Substantia nigra (tissue), 51 donors: ENCODE measurements at places on chromosomes 1 and 21.
A peak's percentile ranks its signal among the peaks of the same experiment; 100 is the strongest.

DNA sequence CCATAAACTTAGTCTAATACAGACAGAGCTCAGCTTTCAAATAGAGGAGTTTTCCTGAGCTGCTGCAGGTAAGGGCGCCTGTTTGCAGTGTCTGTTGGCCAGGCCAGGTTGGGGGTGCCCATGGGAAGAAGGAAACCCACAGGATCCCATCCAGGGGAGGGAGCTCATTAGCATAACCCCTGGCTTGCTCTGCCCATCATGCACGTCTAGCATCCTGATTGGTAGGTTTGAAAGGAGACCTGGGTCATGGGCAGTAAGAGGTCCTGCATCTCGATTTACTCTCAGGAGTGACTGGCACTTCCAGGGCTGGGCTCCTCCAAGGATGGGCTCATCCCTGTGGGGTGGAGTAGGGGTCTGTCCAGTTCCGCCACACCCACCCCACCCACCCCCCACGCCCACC is 103.7 kb upstream of the CLDN14 start:
- no peak for DNase-seq

DNA sequence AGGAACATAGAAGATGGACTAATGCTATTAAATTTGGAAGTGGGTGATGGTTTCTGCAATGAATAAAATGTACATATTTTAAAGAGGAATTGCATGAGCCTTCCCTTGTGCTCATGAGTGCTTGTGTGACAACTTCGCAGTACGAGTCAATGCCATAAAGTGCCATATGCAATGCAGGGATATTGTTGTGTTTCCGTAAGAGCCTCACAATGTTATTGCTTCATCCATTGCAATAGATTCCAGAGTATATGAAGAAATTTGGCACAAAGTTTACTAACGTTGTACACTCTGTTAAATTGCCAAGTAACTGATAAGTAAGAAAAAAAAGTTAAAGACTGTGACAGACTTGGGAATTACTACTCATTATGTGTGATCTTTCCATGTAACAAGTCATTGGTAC is 22.3 kb downstream of the BTG3 start:
- DNase-seq: no peak

DNA sequence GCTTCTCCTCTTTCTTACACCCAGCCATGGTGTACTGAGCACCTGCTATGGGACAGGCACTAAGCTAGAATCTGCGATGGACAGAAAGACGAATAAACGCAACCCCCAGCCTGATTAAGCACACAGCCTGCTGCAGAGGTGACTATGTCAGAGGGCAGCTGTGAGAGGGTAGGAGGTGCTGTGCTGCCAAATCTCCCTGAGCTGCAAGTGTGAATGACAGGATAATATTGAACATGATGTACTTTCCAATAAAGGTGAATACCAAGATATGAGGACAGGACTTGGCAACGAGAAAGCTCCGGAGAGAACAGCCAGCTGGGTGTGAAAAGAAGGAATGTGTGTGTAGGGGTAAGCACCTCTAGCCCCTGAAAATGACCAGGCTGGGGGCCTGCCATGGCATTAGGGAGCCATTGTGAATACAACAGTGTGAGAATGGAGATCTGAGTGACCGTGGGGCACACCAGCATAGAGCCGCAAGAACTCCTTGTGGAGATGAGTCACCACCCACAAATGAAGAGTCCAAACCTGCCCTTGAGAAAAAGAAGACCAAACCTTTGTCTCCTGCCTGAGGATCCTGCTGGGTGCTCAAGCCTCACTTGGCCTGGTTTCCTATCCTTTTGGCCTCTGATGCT is 83.0 kb upstream of the ATF3 start:
- no peak for DNase-seq

DNA sequence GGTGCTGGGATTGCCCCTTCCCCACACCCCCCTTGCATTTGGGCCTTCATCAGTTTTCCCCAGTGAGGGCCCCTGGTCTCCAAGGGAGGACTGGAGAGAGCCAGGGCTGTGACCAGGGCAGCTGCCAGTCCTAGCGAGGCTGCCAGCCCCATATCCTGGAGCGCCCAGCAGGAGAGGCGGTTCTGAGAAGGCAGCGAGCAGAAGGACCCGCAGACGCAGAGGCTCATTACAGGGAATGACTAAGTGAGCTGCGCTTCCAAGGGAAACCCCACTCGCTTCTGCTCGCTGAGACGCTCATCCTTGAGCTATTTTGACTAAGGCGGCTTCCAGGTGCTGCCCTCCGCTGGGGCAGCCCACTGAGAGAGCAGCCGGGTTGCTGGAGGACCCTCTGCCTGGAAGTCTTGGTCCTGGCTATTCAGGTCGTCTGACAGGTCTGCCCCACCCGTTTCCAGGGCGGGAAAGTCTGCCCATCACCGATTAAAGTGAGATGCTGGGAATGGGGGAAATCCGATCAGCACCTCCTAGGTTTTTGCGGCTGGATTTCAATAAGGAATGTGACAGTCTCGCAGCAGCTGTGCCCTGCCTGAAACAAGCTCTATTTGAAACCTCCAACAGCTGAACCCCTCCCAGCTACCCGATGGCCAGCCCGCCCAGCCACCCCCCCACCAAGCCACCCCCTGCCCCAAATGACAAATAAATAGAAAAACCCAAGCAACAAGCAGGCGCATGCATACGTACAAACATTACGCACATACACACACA is 2.8 kb downstream of the KCNN3 start:
- DNase-seq: peak; percentile 24

DNA sequence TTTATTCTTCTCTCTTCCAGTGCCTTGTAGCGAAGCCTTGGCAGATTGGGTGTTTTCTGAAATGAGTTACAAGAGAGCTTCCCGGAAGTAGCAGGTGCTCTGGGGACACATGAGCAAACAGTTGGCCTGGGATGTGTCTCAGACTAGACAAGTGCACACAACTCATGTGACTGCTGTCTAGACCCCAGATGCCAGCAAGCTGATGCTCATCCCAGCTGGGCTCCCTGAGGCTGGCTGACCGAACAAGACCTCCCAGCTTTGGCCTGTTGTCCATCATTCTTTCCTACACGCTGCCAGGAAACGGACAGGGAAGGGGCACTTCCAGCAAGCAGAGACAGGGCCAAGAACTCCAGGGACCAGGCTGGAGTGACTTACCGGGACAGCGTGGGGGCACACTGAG is 18.7 kb upstream of the CSF1 start:
- DNase-seq: peak; percentile 53

DNA sequence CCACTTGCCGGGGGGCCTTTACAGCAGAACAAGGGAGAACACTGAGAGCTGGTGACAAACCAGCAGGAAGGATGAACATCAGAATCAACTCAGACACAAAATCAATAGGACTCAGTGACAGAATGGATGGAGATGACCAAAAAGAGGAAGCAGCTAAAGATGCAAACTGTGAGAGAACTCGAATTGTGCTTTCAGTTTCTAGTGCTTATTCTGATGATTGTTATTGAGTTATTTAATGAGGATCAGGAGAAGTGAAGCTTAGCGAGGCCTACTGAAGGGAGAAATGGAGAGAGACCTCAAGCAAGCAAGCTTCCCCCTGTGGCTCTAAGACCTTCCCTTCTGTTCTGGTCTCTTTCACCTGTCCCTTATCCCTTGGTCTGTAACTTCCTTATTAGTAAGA is 30.3 kb upstream of the TMEM125 start:
- DNase-seq: no peak

- peak; percentile 27 for DNase-seq
Observed at GRCh38 chr1:26363549-26364448, 8.8 kb downstream of the ZNF683 start.
